ENCODE measurements at places on chromosomes 11 and 22. TPM values are rescaled to one million over a fixed set of nuclear protein-coding genes. Genes with fewer than 3 reads are reported as not detected.

Gene CAVIN3
- polyA plus RNA-seq = 24.0 TPM

DNA sequence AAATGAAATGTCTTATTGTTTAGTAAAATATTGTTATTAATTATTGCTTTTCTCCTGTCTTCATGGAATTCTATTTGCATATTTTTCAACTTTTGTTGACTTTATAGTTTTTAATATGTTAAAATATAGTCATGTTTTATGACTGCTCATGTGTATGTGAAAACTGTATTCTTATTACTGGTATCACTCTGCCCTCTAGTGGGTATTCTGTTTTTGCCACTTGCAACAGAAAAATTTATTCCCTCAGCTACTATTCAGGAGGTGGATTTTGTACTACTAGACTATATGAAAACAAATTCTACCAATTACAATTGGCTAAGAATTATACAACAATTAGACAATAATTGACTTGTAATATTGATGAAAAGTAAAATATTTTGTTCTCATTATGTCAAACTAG is 45.0 kb downstream of the OR4C6 start:
- no peak for DNase-seq

DNA sequence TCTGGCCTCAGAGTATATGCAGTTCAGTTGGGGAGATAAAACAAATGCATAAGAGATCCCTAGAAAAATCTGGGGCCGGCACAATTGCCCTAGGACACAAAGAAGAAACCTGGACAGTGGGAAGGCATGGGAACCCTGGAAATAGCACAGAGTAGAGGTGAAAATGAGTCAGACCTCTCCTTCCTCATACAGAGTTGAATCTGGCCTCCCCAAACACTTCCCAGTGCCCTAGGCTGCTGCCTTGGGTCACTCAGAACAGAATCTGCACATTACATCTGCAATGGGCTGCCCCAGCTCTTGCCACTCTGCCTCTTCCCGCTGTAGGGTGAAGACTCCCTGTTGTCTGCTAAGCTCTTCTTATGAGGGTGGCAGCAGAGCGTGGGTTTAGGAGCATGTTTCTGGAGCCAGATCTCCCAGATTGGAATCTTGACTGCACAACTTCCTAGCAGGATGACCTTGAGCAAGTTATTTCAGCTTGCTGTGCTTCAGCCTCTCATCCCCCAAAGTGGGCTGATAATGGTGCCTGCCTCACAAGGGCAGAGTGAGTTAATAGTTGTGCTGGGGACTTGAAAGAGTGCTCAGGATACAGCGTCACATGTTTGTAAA is 47.1 kb upstream of the NECTIN1 start:
- DNase-seq = no peak

- DNase-seq = no peak
Measured at GRCh38 chr11:74751303-74751702, 2.7 kb downstream of the RNF169 start.

- peak; percentile 89 for DNase-seq
Measured at GRCh38 chr11:10309163-10310093, 4.6 kb downstream of the ADM start.

DNA sequence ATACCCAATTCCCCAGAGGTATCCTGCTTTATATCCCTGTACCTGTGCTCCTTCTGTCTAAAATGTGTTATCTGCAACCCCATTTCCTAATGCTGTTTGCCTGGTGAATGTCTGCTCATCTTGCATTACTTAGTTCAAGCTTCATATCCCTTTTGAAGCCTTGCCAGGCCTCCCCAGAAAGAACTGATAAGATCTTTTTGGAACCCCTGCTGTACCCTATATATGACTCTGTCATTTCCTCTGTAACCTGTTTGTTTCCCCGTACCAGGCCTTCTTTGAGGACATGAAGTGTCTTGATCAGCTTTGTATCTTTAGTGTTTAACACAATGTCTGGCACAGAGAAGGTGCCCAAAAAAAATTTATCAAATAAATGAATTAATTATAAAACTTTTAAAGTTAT is 77.6 kb downstream of the LIF start:
- DNase-seq = no peak

GRCh38 chr11:93993747-93994146 is 27.4 kb upstream of the HEPHL1 start:
- no peak for DNase-seq

DNA sequence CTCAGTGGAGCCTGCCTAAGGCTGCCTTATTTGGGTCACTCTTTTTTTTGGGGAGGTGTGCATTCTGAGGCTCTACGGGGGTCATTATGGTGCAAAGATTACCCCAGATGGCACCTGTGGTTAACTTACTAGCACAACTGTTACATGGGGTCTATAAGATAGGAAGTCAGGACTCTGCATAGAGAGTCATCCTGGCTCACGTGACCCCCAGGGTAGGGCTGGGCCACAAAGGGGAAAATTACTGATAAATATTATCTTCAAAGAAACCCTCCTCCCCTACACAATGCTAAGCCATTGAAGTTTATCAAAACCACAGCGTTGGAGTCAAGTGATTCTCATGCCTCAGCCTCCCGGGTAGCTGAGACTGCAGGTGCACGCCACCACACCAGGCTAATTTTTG is 397.1 kb downstream of the MN1 start:
- no peak for DNase-seq

Gene C1QTNF5
- 5.4 TPM for polyA plus RNA-seq

GRCh38 chr11:35631891-35632290 is 13.6 kb downstream of the FJX1 start:
- no peak for DNase-seq

GRCh38 chr11:82092904-82093303 is 640.8 kb downstream of the FAM181B start:
- no peak for DNase-seq

Gene GSTT4
- polyA plus RNA-seq = not detected

Gene ROM1
- 3.2 TPM for polyA plus RNA-seq

DNA sequence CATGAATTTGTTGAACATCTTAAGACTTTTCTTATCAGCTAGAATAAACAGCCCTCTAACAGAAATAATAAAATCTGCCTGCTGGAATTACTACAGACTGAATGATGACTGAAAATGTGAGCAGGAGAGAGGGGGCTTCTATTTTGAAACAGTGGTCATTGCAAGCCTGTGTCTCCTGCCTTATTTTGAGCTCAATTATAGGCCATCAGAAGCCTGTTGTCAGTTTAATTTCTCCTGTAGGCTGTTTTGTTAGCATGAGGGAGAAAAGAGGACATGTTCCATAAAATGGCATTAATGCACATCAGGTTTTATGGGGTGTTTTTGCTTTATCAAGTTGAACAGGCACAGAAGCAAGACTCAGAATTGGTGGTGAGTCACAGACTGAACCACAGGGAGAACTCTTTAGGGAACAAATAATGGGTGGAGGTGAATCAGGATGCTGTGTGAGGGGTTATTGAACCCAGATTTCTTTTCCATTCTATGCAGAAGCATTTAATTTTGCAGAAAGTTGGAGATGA is 129.1 kb downstream of the PARVA start:
- no peak for DNase-seq

Gene KIF18A
- polyA plus RNA-seq = 0.60 TPM

- no peak for DNase-seq
Measured at GRCh38 chr11:121163658-121164308, 62.7 kb downstream of the TECTA start.

DNA sequence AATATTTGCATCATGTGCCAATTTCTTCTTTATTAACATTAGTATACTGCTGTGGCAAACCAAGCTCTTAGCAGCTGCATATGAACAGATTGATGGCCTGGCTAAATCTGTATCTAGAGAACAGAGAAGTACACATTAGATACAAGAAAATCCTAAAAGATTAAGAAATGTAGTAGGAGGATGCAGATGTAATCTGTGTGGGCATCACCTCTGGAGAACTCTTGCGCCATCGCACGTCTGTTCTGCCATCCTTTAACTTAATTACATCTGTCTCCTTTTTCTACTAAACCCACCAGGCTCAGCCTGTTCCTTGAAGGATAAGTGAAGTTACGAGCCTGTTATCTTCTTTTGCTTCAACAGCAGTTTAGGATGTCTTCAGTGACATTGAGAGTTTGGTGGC is 196.4 kb upstream of the PITPNB start:
- no peak for DNase-seq

GRCh38 chr11:11461473-11461872 is 108.4 kb upstream of the CSNK2A3 start:
- DNase-seq = no peak

GRCh38 chr11:105344938-105345337 is 205.4 kb upstream of the CARD18 start:
- no peak for DNase-seq

- DNase-seq = no peak
Measured at GRCh38 chr11:72397333-72397732, 37.0 kb downstream of the CLPB start.

DNA sequence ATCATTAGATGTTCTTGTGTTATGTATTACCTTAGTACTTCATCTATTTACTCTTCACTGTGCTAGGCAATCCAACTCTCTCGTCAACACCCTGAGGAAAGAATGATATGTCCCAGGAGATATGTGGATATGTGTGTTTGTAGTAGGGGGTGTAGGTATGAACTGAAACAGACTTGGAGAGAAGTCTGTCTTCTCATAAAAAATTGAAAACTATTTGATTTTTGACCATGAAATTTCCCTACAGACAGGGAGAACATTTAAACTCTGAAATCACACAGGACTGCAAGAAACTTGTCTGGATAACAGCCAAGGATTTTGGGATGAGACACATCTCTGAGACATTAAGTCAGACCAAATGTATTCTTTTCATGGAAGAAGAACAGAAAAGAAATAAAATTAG is 967.0 kb upstream of the FAT3 start:
- no peak for DNase-seq

DNA sequence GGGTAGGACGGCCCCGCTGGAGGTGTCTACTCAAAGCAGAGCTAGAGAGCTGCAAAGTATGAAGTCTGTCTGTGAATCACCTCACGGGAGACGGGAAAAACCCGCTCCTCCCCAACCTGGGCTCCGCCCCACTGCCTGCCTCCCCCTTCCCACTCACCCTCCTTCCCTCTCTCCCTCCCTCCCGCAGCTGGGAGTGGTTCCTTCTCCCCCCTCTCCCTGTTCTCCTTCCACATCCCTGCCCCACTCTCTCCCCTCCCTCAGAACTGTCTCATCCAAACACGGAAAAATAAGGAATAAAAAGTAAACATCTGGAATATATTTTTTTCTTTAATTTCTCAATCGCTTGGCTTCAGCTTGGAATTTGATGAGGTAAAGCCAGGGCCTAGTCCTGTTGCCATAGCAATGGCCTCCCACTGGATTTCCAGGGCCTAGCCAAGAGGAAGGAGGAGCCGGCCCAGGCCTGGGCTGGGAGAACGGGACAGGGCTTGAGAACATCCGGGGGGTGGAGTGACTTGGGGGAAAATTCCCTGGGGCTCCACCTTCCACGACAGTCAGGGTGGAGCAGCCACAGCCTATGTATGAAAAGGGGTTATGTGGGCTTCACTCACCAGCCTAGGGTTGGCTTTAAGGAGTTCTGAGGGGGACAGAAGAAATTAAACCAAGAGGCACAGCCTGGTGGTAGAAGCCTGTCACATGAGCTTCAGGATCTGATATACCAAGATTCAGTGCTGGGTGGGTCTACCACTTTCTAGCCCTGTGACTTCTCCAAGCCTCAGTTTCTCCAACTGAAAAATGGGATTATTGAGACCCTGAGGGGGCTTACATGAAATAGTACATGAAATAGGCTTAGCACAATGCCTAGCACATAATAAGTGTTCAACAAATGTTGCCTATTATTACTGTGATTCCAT is 2.2 kb downstream of the TNKS1BP1 start:
- peak; percentile 97 for DNase-seq

All from sigmoid colon (tissue), 7 donors.